ENCODE measurements at places on chromosomes 6 and 20. TPM values are rescaled to one million over a fixed set of nuclear protein-coding genes. Genes with fewer than 3 reads are reported as not detected.

GRCh38 chr6:159646733-159647132, 46.3 kb downstream of the SOD2 start:
- no peak for DNase-seq

DNA sequence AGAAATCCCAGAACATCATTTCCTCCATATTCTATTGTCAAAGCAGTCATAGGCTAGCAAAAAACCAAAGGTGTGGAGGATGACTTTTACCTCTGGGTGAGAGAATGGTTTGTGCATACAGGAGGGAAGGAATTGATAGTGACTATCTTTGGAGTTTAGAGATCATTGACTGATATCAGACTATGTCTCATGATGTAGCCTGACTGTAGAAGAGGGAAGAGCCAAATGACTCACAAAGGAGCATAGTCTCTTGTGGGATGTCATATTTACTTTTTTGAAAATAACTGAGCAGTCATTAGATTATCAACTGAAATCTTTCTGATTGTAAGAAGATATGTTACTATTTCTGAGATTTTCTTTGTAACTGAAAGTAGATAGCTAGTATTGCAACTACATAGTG, 158.5 kb downstream of the FLRT3 start:
- no peak for DNase-seq

DNA sequence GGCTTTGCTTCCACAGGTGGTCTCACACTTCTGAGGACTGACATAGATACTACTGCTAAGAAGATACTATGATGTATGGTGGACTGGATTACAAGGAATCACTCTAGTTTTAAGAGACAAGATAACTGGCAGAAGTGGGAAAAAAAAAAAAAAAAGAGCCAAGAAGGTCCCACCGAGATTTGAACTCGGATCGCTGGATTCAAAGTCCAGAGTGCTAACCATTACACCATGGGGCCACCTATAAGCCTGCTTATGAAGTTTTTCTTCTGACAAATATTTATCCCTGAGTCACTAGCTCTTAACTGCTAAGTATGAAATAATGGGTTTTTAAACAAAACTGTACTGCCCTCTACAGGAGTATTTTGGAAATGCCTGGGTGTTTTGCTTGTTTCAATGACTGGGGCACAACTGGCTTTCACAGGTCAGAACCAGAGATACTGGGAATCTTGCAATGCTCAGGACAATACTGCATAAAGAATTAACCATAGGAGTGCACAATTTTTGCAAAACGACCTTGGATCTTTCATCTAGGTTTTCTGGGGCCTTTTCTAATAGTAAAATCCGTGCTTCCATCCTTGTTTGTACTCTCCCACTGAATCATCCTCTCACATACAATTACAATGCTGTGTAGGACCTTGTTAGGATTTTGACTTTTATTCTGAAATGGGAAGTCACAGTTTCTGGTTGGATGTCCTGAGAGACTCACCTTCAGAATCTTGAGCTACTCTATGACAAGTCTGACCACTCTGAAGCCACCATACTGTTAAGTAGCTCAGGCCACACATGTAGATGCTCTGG, 116.3 kb downstream of the OR2B2 start:
- DNase-seq: no peak

GRCh38 chr6:25354078-25354932, 75.1 kb downstream of the CARMIL1 start:
- no peak for DNase-seq

DNA sequence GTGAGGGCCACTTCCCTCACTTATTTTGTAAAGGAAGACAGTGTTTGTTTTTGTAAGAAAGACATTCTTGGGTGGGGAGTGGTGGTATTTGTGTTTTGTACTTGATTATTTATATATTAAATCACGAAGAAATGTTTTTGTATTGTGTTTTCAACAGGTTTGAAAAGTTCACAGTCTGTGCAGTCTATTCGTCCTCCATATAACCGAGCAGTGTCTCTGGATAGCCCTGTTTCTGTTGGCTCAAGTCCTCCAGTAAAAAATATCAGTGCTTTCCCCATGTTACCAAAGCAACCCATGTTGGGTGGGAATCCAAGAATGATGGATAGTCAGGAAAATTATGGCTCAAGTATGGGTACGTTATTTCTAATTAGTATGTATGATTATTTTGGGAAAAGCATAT, 137.2 kb downstream of the NCOA3 start:
- no peak for DNase-seq

DNA sequence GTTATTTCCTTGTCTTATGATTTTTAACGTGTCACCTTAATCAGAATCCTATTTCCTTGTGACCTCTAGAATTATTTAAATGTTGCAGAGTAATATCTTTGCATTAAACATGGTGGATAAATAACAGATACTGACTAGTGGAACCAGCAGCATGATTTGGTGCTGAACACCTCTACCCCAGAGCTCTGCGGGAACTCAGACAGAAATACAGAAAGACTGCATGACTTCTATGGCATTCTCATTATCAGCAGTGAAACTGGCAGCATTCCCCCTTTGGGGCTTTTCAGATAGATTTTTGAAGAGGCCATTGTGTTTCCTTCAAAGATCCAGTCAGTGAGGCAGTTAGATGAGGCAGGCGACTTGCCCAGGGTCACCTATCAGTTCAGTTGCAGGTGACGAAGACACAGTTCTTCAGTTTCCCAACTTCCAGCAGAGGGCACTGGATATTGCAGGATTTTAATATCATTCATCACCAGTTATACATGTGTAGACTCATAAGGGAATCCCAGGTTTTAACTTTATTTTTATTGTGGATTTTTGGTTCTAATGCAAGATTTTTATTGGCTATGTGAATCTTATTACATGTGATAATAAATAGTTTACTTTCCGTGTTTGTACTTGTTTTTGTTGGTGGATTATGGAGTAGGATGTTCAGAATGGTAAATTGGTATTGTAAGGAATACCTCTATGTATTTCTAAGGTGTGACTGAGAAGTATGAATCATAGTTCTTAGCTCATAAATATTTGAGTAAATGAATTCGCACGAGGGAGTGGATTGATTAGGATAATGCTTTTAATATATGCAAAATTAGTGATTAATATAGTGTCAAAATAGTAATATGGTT, 81.3 kb downstream of the AFDN start:
- DNase-seq: no peak

DNA sequence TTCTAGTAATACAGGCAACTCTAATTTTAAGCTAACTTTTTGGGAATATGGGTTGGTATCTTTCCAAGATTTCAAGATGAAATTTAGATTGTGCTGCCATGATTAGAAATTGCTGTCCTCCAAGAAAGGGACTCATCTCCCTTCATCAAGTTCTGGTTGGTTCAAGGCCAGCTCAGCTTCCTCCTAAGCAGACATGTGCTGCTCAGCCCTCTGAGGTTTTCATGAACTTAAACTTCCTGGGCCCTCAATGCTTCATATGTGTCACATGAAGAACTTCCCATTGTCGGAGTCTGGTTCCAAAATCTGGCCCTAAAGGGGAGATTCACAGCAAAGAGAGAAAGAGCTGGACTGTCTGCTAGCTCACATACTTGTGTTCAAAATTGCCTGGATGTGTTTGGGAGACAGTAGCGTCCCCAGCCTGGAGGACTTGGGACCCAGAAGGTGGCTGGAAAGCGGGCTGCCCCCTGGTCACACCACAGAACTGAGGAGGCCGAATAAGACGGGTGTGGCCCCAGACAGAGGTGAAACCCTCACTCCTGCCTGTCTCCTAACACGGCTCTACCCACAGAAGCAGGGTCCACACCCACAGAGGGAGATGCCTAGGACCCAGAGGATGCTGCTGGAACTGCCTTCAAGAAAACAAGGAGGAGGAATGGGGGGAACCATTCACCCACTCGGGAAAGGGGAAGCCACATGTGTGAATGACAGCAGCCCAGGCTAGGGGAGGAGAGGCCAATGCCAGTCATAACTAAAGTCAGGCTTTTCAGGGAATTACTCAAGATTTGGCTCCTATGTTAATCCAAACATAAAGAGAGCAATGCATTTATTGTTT, 54.3 kb upstream of the GPR31 start:
- DNase-seq: no peak

- no peak for DNase-seq
Measured at GRCh38 chr6:127484212-127484863, 25.1 kb upstream of the KIAA0408 start.

- DNase-seq: no peak
Measured at GRCh38 chr20:40805592-40805991, 116.6 kb upstream of the MAFB start.

MBOAT1 gene
- not detected for total RNA-seq

DNA sequence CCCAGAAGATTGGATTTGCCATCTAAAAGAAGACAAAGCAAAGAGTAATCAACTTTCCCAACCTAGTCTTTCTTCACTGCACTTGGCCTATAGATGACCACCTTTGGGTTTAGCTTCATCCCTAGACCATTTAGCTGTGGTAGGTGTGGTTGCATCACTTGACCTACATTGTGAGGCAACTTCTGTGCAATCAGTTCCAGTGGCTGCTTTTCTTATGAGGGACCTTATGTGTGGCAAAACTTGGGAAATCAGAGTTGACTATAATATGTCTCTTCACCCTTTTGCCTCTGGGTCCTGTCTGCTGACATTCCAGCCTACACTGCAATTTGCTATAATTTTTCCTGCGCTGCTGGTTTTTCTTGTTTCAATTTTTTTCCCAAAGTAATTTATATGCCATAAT, 55.2 kb downstream of the PRDM13 start:
- no peak for DNase-seq

DNA sequence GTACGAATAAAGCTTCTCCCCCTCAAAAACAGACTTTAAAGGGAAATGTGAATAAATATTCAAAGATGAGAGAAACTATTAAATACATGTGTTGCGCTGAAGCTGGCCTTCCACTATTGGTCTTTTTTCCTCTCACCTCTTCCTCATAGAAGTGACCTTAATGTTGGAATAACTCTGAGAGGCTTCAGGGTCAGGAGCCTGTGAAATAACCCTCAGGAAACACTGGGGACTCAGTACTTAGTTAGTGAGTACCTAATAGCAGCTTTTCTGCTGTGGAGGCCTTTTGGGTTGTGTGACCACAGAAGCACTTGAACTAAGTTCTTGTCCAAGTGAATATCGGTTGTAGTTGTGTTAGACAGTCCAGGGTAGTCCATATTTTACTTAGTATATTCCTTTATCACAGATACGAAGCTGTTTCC, 799 bp upstream of the SHPRH start:
- DNase-seq: no peak

DNA sequence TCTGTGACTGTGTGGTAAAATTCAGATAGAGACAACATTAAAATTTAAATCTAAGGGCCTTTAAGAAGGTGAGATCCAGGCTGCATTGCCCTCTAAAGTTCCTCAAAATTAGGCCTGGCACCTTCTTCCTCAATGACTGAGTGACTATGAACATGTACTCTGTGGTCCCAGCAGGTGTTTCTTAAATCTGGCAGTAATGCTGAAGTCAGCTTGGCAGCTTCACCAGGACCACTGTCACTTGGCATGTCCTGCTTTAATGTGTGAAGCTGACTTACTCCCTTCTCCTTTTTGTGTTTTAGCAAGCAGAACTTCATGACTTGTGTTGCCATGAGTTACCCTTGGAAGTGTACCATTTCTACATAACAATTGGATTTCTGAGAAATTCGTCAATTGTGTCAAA, 141.7 kb downstream of the NKAIN2 start:
- no peak for DNase-seq

HLA-B gene
- total RNA-seq: 11.4 TPM

DNA sequence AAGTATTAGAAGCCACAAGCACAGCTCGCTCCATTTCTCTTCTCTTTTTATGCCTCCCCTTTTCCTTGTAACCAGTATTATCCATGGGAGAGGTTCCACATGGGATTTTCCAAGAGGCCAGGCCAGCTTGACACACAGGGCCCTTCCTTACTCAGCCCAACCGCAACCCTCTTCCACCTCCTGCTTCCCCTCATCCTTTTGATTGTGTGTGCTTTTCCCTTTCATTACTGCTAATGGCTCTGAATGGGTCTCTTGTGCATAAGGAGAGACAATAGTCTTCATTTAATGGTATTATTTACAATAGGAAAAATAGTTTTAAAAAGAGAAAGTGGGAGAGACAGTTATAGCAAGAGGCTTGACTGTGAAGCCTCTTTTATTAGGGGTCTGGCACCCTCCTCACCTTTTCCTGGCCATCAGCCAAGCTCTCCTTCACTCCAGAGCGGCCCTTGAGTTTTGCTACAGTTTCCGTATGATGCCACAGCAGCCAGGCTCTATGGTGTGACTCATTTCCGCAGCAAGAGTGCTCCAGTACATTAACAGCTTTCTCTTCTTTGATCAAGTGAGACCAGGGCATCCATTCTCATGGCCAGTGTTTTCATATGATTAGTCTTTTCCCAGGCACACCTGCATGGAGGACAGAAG, 579.5 kb downstream of the TFAP2B start:
- no peak for DNase-seq

GRCh38 chr6:113823916-113824315, 33.2 kb upstream of the MARCKS start:
- no peak for DNase-seq

GRCh38 chr6:96659084-96659845, 96.3 kb downstream of the FHL5 start:
- DNase-seq: no peak

DNA sequence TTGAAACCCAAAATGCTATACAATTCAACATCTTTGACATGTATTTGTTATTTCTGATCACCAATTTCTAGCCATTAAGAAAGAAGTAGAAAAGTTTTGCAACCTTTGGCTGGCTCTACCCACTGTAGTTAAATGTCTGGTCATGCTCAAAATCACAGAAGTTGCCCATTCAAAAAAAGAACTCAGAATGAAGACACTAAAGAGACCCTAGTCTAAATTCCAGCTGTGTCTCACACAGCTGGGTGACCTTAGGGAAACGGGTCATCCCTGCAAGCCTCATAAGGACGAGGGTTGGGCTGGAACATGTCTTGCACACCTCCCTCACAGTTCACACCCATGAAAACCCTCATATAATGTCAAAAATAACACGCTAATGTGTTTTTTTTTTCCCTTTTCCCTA, 10.3 kb downstream of the FOXQ1 start:
- no peak for DNase-seq

- no peak for DNase-seq
Measured at GRCh38 chr6:151001387-151002056, 136.0 kb downstream of the MTHFD1L start.
